Fibroblast of villous mesenchyme (primary cell): ENCODE measurements at places on chromosomes 16 and 17. TPM values are rescaled to one million over a fixed set of nuclear protein-coding genes. Genes with fewer than 3 reads are reported as not detected.

Gene CES5A
- total RNA-seq = not detected in 2 replicates

GRCh38 chr16:27920391-27920891 is 143.1 kb downstream of the GSG1L start:
- DNase-seq = no peak

- peak; percentile 69 for DNase-seq
Measured at GRCh38 chr17:40956401-40957254, 10.1 kb downstream of the KRT39 start.

DNA sequence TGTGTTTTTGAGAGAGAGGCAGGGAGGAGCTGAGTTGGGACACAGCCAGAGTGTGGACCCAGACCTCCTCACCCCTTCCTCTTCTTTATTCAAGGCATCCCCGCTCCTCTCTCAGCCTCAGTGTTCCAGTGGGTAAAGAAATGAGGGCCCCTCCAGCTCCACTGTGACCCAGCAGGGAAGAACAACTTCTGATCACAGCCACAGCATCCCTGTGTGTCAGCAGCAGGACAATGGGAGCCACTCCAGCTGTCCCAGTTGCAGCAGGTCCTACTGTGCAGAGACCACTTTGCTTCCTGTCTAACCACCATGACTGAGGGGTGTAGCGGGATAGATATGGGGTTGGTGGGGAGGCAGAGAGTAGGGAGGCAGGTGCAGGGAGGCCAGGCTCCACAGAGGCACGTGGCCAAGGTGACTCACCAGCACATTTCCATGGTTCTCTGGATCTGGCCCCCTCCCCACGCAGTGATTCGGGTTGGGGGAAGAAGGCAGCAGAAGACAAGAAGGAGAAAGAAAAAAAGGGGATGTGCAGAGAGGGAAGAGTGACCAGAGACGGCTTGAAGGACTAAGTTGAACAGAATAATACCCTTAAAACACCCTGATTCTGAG is 24.5 kb downstream of the PIK3R5 start:
- no peak for DNase-seq

DNA sequence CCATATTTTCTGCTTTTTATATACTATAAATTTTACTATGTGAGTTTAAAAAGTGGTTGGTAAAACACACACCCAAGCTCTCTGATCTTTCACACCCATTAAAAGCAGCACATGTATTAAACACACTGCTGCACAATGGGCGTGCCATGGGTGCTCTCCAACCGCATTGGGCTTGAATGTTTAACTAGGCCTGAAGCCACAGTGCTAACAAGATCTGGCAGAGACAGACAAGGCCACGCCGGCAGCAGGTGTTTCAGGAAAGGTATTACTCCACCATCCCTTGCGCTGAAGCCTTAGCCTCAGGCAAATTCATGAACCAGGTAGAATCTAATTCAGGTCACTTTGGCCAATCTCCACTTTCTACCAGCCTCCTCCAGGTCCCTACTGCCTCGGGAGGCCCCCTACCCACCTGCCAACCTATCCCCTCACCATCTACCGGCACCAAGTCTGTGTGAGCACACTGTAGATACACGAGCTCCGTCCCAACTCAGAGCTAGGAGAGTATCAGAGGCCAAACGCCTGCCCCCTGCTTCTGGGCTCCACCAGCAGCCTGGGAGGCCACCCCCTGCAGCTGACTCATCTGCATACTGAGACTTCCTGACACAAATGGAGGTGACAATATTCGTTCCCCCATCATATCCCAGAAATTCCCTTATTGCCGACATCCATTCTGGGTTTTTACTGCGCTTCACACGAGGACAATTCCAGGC is 95.0 kb downstream of the ADCY9 start:
- no peak for DNase-seq
